Activated CD8-positive, alpha-beta memory T cell treated with anti-CD3 and anti-CD28 coated beads, Interleukin-2, amount 50 U/mL, for 48 hours (primary cell): ENCODE measurements at places on chromosomes 13 and 19.

DNA sequence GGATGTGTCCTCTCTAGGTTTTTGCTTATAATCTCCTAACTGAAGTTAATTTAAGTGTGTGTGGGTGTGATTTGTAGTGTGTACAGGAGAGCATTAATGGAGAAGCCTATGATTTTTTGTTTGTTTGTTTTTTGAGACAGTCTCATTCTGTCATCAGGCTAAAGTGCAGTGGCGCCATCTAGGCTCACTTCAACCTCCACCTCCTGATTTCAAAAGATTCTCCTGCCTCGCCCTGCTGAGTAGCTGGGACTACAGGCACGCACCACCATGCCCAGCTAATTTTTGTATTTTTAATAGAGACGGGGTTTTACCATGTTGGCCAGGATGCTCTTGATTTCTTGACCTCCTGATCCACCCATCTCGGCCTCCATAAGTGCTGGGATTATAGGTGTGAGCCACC lies 20.6 kb downstream of the ZNF701 start:
- DNase-seq, result no peak

- no peak for DNase-seq
Observed at GRCh38 chr19:9130965-9131364, 4.2 kb upstream of the OR7G3 start.

DNA sequence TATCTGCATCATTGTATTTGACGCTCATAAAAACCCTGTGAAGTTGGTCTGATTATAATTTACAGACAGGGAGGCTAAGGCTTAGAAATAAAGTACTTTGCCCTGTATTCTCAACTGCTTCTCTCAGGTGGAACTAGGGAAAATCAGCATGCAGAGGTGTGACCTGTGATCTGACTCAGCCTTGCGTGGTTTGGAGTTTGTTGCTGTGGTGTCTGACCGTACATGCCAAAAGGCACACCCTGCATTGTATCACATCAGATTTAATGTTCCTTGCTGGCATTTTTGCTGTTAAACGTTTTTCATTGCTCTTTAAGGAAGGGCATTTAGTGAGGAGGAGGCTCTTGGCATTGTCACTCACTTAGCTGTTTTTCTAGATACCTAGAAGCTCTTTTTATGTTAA lies 58.8 kb upstream of the C1QTNF9B start:
- DNase-seq, result no peak

- no peak for DNase-seq
Observed at GRCh38 chr13:62292714-62293480, 877.2 kb upstream of the PCDH20 start.

DNA sequence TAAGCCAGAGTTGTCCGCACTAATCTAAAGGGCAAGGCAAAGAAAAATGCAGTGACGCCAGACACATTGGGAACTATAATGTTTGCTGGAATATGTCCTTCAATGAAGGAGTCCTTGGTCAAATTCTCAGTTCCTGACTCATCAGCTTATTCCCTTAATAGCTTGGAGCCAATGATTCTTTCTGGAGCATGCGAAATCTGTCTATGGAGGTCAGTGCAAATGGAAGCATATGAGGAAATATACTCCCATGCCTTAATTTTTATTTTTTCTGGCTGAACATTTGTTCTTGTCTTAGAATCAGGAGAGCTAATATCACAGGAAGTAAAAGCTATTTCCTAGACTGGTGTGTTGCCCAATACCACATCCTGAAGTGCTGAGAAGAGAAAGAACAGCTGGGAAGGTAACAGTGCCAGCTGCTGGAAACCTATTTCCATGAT lies 289.8 kb upstream of the SPRY2 start:
- no peak for DNase-seq

DNA sequence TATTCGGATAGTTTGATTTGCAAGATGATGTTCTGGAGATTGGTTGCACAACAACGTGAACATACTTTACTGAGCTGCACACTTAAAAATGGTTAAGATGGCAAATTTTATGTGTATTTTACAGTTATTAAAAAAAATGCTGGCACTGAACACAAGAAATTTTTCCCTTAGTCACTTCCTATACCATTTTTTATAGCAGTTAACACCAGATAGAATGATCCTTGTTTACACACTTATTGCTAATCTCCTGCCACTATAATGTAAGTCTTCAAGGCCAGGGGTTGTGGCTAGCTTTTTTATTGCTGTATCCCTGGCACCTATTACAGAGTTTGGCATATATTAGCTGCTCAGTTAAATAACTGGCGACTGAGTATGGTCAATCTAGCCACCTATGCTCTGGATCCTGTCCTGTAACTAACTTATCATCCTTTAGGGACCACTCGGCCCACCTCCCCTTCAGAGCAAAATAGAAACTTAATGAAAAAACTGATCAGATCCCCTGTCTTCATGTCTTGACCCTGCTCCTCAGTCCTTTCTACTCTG lies 2.0 kb upstream of the EBPL start:
- DNase-seq, result no peak

GRCh38 chr13:67045357-67045756 lies 184.8 kb downstream of the PCDH9 start:
- DNase-seq, result no peak

DNA sequence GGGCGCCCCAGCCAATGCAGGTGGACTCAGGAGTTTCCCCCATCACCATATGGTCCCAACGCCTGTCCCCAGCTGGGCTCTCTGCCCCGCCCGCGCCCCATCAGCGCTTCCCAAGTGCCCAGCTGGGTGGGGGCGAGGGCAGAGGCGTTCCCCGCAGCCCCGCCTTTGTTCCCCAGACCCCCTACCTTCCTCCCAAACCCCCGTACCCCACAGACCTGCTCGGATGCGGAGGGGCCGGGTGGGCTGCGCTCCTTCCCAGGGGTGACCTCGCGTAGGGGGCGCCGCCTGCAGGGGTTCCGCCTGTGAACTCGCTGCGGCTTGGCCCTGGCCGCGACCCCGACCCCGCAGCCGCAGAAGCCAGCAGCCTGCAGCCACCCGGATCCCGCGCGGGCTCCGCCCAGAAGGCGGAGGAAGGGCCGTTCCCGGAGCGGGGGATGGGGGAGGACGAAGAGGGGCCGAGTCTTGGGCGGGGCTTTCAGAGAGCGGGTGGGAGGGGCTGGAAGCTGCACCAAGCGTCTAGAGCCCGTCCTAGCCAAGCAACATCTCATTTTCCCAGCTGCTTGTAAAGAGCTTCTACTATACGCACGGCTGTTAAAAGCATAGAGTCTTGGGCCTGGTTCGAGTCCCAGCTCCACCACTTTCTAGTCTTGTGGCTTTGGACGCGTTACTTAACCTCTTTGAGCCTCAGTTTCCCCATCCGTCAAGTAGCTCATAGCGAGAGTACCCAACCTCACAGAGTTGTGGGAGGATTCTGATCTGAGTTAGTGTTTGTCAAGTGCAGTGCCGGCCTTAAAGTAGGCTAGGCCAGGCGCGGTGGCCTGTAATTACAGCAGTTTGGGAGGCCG lies at the start of gene RAB3D:
TSS of gene RAB3D (minus strand) at position 404 of the 845 bp plus-strand sequence. CDS start 2,258 bp downstream, outside the sequence.
- DNase-seq, result peak; percentile 89

- DNase-seq, result no peak
Observed at GRCh38 chr19:23415561-23416191, 20.4 kb upstream of the ZNF91 start.

DNA sequence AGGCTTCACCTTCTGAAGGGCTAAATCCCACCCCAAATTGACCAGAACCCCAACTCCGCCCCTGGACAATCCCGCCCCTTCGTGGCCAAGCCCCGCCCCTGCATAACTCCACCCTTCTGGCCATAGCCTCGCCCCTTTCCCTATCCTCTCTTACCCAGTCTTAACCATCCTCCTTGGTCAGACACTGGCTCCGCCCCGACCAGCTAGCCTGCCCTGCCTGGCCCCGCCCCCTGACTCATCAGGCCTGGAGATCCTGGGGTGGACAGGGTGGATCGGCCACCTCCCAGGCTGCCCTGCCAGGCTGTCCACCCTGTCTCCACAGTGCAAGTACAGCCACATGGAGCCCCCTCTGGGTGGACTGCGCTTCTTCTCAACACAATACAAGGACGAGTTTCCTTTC lies 8.0 kb upstream of the ZNF358 start:
- DNase-seq, result peak; percentile 64
